ENCODE measurements at places on chromosomes 13 and 19. TPM values are rescaled to one million over a fixed set of nuclear protein-coding genes. Genes with fewer than 3 reads are reported as not detected.

DNA sequence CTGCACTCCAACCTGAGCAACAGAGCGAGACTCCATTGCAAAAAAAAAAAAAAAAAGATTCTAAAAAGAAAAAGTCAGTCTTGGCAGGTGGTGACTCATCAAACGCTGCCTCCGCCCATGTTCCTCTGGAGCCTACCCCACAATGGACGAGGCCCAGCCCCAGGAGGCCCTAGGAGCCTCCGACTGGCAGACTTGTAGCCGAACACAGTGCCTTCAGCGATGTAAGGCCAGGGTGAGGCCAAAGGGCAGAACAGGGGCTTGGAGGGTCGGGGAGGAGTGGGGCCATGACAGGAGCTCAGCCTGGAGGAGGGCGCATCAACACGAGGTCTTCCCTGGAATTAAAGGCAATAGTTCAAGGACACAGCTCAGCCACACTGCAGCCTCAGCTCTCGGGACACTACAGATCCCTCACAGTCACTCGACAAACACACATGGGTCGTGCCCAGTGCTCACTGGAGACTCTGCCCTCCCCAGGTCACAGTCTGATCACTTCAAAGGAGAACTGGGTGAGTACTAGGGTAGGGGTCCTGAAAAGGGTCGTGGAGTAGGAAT, 5.1 kb downstream of the USE1 start:
- peak; percentile 96 for DNase-seq
- H3K27me3 ChIP-seq: no peaks in the 10 kb centered on the region
- peaks cover 15% of the 10 kb centered on the region for H3K36me3 ChIP-seq
- no peak overlapping the region for H3K4me3 ChIP-seq
- H3K27ac ChIP-seq: no peak overlapping the region
- H3K4me1 ChIP-seq: peaks cover 9% of the 10 kb centered on the region

Gene ZNF837
- 4.4 TPM for total RNA-seq

Gene IGSF23
- total RNA-seq: not detected

DNA sequence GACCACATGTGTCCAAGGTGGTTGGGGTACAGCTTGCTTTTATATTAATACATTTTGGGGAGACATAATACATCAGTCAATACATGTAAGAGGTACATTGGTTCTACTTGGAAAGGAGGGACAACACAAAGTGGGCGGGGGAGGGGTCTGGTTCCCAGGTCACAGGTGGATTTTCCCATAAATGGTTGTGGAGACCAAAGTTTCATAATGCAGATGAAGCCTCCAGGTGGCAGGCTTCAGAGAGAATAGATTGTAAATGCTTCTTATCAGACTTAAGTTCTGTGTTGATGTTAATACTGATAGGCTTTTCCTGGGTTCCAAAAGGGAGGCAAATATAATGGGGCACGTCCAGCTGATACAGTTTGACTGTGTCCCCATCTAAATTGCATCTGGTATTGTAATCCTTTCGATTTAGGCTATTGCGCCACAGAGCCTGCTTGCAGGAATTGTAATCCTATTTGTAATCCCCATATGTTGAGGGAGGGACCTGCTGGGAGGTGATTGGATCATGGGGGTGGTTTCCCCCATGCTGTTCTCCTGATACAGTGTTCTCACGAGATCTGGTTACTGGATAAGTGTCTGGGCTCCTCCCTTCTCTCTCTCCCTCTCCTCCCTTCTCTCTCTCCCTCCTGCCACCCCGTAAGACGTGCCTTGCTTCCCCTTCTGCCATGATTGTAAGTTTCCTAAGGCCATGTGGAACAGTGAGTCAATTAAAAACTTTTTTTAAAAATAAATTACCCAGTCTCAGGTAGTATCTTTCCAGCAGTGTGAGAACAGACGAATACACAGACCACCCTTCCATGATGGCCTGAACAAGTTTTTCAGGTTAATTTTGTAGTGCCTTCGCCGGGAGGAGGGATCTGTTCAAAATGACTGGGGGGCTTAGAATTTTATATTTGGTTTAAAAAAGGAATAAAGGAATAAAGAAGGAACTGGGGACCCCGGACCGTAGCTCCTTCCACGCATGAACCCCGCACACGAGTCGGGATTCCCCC, 44.9 kb downstream of the ZNF823 start:
- no peaks in the 10 kb centered on the region for H3K36me3 ChIP-seq
- DNase-seq: no peak
- H3K27ac ChIP-seq: peak overlapping the region; percentile 45
- H3K4me3 ChIP-seq: peak overlapping the region; percentile 87
- H3K4me1 ChIP-seq: peaks cover 5% of the 10 kb centered on the region
- no peaks in the 10 kb centered on the region for H3K27me3 ChIP-seq

DNA sequence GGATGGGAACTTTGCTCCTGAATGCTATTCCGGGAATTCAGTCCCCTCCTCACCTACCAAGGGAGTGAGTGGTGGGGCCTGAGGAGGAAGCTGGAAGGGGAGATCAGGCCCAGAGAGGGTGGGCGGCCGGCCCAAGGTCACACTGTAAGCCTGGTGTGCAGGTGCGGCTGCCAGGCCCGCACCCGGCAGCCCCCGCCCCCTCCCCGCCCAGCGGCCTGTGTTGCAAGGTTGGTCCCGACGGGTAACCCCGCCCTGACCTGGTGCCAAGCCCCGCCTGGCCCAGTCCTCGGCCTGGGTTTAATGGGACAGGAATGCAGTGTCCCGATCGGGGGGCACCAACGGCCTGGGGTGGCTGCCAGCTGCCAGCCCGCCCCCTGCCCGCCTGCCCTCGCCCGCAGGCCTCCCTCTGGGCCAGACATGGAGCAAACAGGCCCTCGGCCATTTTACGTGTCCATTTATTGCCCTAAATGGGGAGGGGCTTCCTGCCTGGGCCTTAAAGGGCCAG, 5.5 kb downstream of the ZBTB7A start:
- H3K4me1 ChIP-seq: peaks cover 58% of the 10 kb centered on the region
- no peaks in the 10 kb centered on the region for H3K27me3 ChIP-seq
- peak overlapping the region; percentile 82 for H3K27ac ChIP-seq
- DNase-seq: peak; percentile 97
- H3K4me3 ChIP-seq: peak overlapping the region; percentile 51

- peaks cover 46% of the 10 kb centered on the region for H3K36me3 ChIP-seq
- H3K27me3 ChIP-seq: no peaks in the 10 kb centered on the region
- H3K4me1 ChIP-seq: peaks cover 45% of the 10 kb centered on the region
- H3K4me3 ChIP-seq: peak overlapping the region; percentile 6
- DNase-seq: no peak
Observed at GRCh38 chr13:114320065-114320464, 5.8 kb downstream of the CHAMP1 start.

Gene C2CD4C
- total RNA-seq: not detected

DNA sequence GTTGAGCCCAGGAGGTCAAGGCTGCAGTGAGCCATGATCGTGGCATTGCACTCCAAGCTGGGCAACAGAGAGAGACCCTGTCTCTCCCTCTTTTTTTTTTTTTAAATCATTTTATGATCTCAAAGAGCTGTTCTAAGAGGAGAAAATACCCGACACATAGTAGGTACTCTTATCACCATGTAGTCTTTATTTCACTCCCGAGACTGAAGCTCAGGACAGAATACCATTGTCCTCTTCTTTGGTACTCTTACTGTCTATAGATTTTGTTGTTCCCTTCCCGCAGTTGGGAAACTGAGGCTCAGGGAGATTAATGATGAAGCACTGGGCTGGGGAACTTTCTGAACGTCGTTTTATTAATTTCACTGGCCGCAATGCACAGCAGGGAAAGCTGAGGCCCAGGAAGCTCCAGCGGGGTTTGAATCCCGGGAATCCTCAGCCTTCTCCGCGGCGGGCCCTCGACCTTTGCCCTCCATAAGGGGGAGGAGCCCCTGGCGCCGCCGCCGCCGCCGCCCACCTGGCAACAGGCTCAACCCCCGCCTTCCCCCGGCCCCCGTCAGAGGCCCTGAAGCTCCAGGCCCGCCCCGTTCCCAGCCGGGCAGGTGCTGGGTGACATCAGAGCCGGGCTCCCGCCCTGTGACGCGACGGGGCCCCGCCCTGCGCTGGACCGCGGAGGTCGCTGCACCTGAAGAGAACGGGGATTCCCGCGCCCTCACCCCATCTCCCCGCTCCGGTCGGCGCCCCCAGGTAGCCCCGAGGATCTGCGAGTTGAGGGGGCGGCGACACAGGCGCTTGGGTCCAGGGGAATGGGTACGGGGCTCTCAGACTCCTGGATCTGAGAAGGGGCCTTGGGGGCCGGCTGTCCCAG, 1.6 kb downstream of the MYH14 start:
- no peak overlapping the region for H3K27ac ChIP-seq
- no peaks in the 10 kb centered on the region for H3K36me3 ChIP-seq

DNA sequence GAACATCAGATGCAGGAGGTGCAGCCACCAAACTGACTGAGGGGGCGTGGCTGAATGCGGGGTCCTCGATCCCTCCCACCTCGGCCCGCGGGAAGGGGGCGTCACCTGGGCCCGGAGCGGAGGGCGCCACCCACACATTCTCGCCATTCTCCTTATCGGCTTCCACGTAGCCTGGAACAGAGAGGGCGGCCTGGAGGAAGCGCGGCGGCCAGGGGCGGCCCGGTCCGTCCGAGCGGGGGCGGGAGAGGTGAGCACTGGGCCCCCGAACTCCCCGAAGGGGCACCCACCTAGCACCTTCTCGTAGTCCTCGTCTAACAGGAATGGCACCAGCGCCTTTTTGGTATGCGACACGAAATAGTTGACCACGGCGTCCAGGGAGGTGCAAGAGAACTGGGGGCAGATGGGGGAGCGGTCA, 11.8 kb downstream of the STAP2 start:
- peaks cover 10% of the 10 kb centered on the region for H3K27me3 ChIP-seq
- no peak overlapping the region for H3K4me3 ChIP-seq
- H3K27ac ChIP-seq: no peak overlapping the region
- H3K4me1 ChIP-seq: peaks cover 5% of the 10 kb centered on the region
- no peak for DNase-seq
- H3K36me3 ChIP-seq: no peaks in the 10 kb centered on the region

DNA sequence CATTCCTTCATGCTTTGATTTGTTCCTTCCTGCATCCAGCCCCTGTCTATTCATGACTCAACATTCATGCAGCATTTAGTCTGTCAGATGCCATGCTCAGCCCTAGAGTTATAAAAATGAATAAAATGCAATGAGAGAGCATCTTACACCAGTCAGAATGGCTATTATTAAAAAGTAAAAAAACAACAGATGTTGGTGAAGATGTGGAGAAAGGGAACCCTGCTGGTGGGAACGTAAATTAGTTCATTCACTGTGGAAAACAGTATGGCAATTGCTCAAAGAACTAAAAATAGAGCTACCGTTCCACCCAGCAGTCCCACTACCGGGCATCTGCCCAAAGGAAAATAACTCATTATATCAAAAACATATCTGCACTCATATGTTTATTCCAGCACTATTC, 70.0 kb upstream of the GTF3A start:
- peak; percentile 86 for DNase-seq
- H3K4me3 ChIP-seq: no peak overlapping the region
- H3K36me3 ChIP-seq: no peaks in the 10 kb centered on the region
- H3K27ac ChIP-seq: no peak overlapping the region

GRCh38 chr13:25990801-25991200, 61.0 kb downstream of the SHISA2 start:
- H3K4me3 ChIP-seq: no peak overlapping the region
- H3K27ac ChIP-seq: no peak overlapping the region
- H3K36me3 ChIP-seq: no peaks in the 10 kb centered on the region
- no peak for DNase-seq
- no peaks in the 10 kb centered on the region for H3K27me3 ChIP-seq
- H3K4me1 ChIP-seq: no peaks in the 10 kb centered on the region

GRCh38 chr13:113528101-113528812, 37.7 kb upstream of the DCUN1D2 start:
- no peak overlapping the region for H3K4me3 ChIP-seq
- no peak overlapping the region for H3K27ac ChIP-seq
- H3K36me3 ChIP-seq: peaks cover 57% of the 10 kb centered on the region
- no peaks in the 10 kb centered on the region for H3K4me1 ChIP-seq
- H3K27me3 ChIP-seq: no peaks in the 10 kb centered on the region
- DNase-seq: peak; percentile 53

Gene APOC4
- total RNA-seq: not detected

GRCh38 chr19:3433805-3434540, 46.4 kb downstream of the SMIM24 start:
- H3K36me3 ChIP-seq: peaks cover 52% of the 10 kb centered on the region
- peak; percentile 54 for DNase-seq
- H3K4me1 ChIP-seq: peaks cover 22% of the 10 kb centered on the region
- H3K27ac ChIP-seq: peak overlapping the region; percentile 76

Gene RPL13A
- 2,185 TPM for total RNA-seq

DNA sequence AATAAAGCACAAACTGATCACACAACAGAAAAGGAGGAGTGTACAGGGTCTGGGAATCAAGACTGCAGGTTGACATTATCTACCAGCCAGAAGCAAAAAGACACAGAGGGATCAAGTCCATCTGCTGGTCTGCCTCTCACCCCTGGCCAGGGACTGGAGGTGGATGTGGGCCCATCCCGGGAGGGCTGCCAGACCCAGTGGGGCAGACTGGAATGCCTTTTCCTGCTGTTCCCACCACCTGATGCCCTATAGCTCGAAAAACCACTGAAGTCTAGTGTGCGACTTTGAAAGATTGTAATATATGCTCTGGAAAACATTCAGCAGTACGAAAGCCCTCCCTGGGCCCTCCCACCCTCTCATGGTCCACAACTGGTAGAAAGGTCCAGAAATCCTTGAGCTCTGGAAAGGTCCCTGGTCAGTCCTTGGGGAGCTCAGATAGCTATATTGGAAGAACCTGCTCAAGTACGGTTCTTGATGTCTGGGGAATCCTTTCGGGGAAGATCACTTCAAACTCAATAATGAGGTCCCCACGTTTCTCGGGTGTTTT, 2.6 kb downstream of the DNAJB1 start:
- H3K36me3 ChIP-seq: peaks cover 27% of the 10 kb centered on the region
- H3K4me3 ChIP-seq: peak overlapping the region; percentile 93
- peak; percentile 36 for DNase-seq

DNA sequence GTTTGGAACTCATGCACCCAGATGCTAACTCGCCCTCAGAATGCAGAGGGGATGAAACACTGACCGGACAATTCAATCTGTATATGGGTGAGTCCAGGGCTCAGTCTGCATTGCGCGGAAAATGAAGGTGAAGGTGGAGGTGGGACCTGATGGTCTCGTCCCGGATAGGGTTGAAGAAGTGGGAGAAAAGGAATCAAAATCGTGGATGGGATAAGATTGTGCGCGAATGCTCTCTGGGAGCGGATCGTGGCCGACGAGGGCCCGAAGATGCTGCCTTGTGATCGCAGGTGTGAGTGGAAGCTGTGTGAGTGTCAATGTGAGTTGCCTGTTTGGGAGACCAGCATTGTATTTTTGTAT, 594 bp upstream of the ZNF850 start:
- H3K36me3 ChIP-seq: no peaks in the 10 kb centered on the region
- peak overlapping the region; percentile 83 for H3K4me3 ChIP-seq

Gene ZNF296
- total RNA-seq: under 0.01 TPM

DNA sequence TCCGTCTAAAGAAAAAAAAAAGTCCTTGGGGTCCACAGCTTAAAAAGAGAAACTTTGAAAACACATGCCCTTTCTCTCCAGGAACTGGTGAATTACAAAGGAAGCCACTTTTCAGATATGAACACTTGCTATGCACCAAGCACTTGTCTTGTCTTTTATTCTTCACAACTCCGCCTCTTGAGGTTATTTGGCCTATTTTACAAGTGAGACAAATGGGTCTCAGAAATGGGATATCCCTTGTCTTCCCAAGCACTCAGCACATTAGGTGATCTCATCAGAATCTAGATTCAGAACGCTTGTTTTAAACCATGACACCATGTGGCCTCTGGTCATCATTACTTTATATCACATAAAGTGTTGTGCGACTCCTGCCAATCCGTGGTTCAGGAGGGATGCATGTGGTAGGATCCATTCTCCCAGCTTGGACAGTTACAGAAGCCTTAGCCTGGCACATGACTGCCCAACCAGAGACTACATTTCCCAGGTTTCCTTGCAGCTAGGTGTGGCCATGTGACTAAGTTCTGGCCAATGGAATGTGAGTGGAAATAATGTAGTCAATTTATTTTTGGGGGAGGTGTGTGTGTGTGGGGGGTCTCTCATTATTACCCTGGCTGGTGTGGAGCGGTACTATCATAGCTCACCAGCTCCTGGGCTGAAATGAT, 13.9 kb downstream of the TSKS start:
- no peaks in the 10 kb centered on the region for H3K27me3 ChIP-seq
- no peaks in the 10 kb centered on the region for H3K36me3 ChIP-seq
- DNase-seq: peak; percentile 90
- H3K4me3 ChIP-seq: no peak overlapping the region
